ENCODE measurements at places on chromosomes 4 and X.

GRCh38 chrX:147884958-147885357, 26.8 kb upstream of the FMR1 start:
- no peak for DNase-seq

DNA sequence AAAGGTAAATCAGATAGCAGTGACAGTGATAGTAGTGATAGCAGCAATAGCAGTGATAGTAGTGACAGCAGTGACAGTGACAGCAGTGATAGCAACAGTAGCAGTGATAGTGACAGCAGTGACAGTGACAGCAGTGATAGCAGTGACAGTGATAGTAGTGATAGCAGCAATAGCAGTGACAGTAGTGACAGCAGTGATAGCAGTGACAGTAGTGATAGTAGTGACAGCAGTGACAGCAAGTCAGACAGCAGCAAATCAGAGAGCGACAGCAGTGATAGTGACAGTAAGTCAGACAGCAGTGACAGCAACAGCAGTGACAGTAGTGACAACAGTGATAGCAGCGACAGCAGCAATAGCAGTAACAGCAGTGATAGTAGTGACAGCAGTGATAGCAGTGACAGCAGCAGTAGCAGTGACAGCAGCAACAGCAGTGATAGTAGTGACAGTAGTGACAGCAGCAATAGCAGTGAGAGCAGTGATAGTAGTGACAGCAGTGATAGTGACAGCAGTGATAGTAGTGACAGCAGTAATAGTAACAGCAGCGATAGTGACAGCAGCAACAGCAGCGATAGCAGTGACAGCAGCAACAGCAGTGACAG, 6.1 kb downstream of the DSPP start:
- no peak for DNase-seq

GRCh38 chr4:3783693-3784306, 17.6 kb downstream of the ADRA2C start:
- no peak for DNase-seq

- peak; percentile 88 for DNase-seq
Measured at GRCh38 chr4:119627267-119628255, 1.0 kb downstream of the PDE5A start.

GRCh38 chr4:98102660-98103059, 40.6 kb downstream of the STPG2 start:
- no peak for DNase-seq

DNA sequence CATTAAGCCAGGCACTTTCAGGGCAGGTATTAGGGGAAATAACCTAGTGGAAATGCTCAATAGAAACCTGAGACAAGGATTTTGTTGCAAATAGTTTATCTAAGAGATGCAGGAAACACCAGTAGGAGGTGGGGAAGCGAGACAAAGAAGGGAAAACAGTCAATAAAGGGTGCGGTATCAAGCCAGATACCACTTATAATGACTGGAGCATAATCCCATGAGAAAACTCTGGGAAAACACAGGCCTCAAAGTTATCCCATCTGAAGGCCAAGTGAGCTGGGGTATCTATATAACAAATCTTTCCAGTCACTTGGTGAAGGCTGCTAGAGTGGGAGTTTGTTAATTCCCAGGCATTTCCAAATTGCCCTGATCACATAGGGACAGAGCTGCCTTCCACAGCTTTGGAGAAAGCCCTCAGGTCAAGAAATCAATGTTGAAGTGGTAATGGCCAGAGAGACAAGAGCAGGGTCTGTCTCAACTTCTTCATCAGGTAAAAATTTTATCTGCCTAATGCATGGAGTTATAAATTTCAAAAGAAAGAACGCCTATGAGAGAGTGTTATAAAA, 9.8 kb upstream of the HMGB2 start:
- DNase-seq, result no peak

DNA sequence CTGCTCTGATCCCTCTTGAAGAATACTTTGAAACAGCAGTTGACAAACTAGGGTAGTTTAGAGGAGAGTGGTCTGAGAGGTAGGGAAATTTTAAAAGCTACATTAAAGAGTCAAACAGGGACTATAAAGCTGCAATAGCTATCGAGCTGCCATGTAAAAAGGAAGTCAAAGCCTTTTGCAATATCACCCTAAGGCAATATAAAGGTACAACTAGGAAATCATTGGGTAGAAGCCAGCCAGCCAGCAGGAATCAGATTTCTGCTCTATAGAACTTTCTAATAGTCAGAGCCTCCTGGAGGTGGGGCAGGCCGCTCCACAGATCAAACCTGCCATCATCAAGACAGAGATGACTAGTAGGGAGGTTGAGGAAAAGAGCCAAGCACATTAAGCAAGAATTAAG, 15.2 kb upstream of the PHOX2B start:
- no peak for DNase-seq

GRCh38 chr4:113613503-113613902, 148.0 kb downstream of the CAMK2D start:
- DNase-seq, result no peak

GRCh38 chr4:26077756-26078155, 163.7 kb downstream of the SMIM20 start:
- no peak for DNase-seq

DNA sequence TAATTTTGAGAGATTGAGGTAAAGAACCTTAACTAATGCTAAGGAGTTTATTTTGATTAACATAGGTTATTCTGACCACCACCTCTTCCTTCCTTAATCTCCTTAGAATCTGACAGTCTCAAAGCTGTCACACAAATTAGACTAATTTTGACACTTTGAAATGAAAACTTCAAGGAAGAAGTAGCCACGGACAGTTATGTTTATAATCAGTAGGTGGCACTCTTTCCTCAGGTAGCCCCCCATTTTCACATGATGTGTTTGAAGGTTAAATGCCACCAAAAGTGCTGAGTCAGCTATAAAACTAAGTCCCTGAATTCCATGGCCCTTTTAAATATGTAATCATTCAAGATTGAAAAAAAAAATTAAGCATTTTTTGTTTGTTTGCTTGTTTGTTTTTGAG, 22.4 kb downstream of the TMEM33 start:
- peak; percentile 45 for DNase-seq

- no peak for DNase-seq
Measured at GRCh38 chr4:142160509-142160908, 524.1 kb downstream of the IL15 start.

- no peak for DNase-seq
Measured at GRCh38 chrX:85391878-85392238, 12.4 kb upstream of the POF1B start.

GRCh38 chrX:71606536-71607216, 11.6 kb downstream of the CXCR3 start:
- DNase-seq, result no peak

DNA sequence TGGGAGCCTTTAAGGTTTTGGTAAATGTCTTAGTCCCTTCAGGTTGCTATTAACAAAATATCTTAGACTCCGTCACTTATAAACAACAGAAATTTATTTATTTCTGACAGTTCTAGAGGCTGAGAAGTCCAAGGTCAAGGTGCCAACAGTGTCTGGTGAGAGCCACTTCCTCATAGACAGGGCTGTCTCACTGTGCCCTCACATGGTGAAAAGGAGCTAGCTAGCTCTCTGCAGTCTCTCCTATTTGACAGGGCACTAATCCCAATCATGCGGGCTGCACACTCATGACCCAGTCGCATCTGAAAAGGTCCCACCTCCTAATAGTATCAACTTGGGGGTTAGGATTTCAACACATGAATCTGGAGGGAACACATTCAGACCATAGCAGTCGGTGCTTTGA, 63.4 kb upstream of the KLF3 start:
- DNase-seq, result no peak

- peak; percentile 26 for DNase-seq
Measured at GRCh38 chr4:36385951-36386571, 104.6 kb downstream of the DTHD1 start.

GRCh38 chr4:124753941-124754581, 41.5 kb upstream of the ANKRD50 start:
- no peak for DNase-seq

- DNase-seq, result no peak
Measured at GRCh38 chr4:139557556-139558110, 1.6 kb upstream of the SETD7 start.

- DNase-seq, result no peak
Measured at GRCh38 chrX:68889249-68889648, 60.4 kb downstream of the EFNB1 start.
